Amygdala (tissue), 56 donors: ENCODE measurements at places on chromosomes 16 and 17.
A peak's percentile ranks its signal among the peaks of the same experiment; 100 is the strongest.

- DNase-seq = no peak
Observed at GRCh38 chr17:34318474-34318873, 761 bp upstream of the CCL8 start.

- no peak for DNase-seq
Observed at GRCh38 chr17:48989100-48989499, 8.1 kb upstream of the IGF2BP1 start.

DNA sequence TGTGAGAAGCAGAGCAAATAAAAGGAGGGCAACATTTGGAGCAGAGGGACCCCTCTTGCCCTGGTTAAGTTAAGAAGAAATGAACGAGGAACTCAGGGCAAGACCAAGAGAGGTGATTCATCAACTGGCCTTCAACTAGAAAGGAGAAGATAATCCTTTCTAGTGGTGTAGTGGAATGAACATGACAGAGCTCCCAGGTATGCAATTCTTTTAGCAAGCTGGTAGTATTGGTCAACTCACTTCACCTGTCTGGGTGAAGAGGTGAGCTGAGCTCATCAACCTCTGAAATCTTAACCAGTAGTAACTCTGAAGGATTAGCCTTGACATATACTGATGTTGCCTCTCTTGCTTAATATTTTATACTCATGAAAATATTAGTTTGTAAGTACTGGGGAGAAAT is 1024.7 kb upstream of the GOT2 start:
- DNase-seq = no peak

GRCh38 chr17:7004398-7005253 is 7.8 kb upstream of the RNASEK start:
- no peak for DNase-seq

DNA sequence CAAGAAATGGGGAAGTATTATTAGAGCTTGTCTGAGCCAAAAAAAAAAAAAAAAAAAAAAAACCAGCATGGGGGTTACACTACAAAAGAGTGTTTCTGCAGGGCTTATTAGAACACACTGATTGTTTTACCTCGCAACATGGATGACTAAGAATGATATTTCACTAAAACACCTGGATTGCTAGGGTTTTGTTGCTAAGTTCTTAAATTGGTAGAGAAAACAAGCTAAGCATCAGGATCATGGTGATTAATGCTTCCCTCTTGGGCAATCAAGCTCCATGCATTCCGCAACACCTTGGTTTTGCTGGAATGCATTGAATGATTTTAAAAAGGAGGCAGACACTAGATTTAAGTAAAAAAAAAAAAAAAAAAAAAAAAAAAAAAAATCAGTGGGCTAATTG is 931.4 kb upstream of the CDH8 start:
- DNase-seq = no peak

DNA sequence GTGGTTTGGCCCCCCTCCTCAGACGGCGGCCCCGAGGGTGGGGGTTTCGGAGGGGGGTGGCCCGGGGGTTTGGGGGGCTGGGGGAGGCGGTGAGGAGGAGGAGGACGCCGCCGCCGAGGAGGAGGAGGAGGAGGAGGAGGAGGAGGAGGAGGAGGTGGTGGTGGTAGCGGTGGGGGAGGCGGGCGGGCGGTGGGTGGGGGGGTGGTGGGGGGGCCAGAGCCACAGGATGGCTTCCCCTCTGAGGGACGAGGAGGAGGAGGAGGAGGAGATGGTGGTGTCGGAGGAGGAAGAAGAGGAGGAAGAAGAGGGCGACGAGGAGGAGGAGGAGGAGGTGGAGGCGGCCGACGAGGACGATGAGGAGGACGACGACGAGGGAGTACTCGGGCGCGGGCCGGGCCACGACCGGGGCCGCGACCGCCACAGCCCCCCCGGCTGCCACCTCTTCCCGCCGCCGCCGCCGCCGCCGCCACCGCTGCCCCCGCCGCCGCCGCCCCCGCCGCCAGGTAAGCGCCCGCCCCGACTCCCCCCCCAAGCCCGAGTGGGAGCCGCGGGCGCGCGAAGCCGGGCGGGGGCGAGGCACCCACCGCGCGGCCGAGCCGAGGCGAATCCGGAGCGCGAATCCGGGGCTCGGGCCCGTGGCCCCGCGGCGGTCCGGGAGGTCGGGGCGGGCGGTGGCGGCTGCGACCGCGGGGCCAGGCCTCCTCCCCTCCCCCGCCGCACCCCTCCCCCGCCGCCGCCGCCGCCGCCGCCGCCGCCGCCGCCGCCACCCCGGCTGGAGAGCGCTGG is 3.8 kb upstream of the CHD3 start:
- DNase-seq = no peak

DNA sequence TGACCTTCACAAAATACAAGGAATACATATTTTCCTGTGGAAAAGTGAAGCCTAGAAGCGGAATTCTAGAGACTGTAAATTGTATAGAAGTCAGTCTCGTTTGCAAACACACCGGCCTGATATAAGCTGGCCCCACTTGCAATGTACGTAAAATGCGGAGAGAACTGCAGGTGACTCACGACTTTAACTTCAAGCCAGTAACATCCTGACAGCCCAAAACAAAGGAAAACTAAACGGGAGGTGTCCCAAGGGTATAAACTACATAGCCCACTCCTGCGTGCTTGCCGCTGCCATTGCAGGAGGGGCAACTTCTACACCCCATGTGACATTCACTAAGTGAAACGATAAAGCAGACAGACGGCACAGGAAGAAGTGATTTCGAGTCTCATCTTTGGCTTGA is 101.6 kb downstream of the CYTH1 start:
- DNase-seq = no peak

GRCh38 chr17:17121162-17121561 is 78.9 kb downstream of the MPRIP start:
- DNase-seq = no peak

GRCh38 chr17:64230791-64231408 is 32.2 kb downstream of the TEX2 start:
- no peak for DNase-seq

DNA sequence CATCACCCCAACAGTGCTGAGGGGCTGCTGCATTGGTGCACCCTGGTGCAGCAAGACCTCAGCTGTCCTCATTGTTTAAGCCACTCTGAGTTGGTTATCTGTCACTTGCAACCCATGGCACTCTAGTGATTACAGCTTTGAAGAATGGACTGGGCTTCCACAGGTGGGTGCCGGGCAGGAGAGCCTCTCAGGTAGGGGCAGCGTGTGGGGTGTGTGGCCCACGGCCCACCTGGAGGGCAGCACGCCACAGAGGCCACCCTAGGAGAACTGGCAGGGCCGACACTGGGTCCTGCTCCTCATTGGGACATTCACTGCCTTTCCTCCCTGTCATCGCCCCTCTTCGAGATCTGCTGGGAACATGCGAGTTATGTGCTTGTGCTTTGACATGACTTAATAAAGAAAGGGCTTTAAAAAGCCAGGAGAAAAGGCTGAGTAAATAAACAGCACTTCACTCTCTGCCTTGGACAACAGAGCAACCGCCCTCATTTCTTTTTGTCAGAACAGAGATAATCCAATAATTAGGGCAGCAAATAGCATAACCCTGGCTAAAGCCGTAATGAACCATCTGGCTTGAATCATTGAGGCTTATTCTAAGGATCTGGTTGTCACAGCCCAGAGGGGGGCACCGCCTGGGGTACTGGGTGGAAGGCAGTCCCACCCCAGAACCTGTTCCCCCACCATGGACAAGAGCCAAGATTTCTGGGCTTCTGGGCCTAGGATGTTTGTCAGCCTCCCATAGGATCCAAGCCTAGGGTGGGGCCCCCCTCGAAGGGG is 3.0 kb downstream of the DOC2B start:
- no peak for DNase-seq

GRCh38 chr17:76909971-76910760 is 42.0 kb downstream of the MGAT5B start:
- no peak for DNase-seq

GRCh38 chr17:60106340-60107059 is 27.8 kb upstream of the HEATR6 start:
- no peak for DNase-seq

GRCh38 chr17:63434951-63435571 is 11.0 kb downstream of the CYB561 start:
- DNase-seq = peak; percentile 46

- DNase-seq = peak; percentile 87
Observed at GRCh38 chr17:8220783-8221662, 10.6 kb upstream of the AURKB start.

DNA sequence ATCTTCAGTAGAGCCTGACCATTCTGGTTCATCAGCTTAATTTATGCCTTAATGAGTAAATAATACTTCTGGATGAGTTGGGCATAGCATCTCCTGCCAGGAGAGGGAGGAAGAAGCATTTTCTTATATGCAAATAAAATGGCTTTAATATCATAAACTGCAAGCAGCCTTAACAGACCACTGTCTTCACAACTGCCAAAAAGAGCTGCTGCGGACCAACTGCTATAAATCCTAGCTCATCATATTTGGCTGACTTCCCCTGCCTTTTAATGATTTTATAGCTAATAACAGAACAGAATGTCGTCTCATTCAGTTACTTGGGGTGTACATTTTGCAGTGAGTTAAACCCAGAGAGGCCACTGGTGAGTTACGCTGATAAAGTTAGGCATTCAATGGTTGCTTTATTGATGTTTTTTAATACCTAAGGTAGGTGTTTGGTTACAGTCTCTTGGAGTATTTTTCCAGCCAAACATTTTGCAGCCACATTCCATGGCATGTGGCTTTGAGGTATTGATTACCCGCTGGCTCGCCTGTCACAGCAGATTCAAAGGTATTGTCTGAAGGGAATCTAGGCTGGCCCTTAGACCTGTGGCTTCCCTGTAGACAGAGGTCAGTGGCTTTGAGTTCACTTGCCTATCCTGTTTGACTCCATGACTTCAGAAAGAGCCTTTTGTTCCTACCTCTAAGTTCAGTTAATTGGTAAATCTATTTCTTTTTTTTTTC is 16.4 kb downstream of the FAM20A start:
- DNase-seq = no peak
